Forelimb muscle (tissue), 1 donor: ENCODE measurements at places on chromosomes 5 and 9.
A peak's percentile ranks its signal among the peaks of the same experiment; 100 is the strongest.

DNA sequence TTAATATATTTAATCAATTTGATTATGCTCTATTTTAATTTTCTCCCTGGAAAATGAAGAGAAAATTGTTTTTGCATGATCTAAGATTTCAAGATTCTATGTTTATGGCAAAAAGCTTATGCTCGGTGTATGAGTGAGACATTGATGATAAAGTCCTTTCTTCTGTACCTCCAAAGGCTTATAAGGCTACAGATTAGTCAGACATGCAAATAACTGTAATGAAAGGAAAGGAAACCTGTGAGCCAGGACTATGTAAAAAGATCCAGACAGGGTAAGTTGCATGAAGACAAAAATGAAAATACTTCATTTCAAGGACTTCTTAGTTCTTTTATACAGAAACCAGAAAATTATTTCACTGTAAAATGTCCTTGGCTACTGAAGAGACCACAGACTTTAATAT, 52.2 kb upstream of the EDIL3 start:
- no peak for DNase-seq

DNA sequence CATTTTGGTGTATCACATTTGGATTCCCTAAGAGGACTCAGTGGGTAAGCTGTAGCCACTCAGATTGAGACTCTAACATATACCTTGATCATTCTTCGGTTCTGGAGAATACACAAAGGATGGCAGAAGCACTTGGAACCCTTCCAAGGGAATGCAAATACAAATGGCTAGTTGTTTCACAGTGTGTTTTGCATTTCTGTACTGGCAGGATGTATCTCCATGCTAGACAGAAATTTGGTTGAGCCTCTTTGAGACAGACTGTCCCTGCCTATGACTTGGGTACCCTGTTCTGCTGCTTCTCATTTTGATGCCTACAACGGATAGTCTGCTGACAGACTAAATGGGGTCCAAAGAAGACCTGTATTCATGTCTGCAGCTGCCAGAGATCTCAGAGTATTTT, 273.5 kb downstream of the TMEM38B start:
- DNase-seq: no peak

DNA sequence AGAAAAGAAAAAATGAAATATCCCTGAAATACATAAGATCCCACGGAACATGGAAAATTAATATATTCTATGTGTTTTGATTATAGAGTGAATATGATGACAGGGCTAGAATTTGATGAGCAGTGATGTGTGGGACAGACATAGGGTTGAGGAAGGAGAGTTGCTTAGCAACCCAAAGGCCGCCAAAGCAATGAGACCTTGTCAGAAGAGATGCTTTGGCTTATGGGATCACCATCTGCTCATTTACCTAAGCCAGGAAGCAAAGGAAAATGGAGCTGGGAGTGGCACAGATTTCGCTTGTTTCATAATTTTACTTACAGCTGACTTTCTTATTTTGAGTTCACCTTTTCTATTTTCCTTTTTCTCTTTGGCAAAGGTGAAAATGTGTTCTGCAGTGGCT, 20.9 kb upstream of the HAPLN1 start:
- no peak for DNase-seq

- DNase-seq: no peak
Observed at GRCh38 chr5:5304361-5305020, 118.0 kb upstream of the ICE1 start.

GRCh38 chr9:114250235-114250568, 72.7 kb upstream of the ORM1 start:
- DNase-seq: no peak

GRCh38 chr9:127862075-127863011, 7.9 kb upstream of the ENG start:
- DNase-seq: no peak

DNA sequence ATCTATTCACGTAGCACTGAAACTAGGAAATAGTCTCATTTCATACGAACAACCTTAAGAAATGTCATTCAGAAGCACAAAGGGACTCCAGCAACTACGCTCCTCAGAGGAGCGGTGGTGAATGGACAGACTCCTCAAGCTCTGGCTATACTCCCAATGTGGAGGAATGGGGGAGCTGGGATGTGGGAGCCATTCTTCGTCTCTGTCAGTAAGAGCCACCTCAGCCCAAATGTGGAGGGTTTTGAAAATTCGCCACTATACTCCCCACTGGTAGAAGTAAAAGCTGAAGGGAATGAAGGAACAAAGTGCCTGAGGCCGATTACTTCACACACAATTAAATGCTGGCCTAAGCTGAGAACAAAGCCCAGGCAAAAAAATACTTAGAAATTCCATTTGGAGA, 96.3 kb downstream of the ADAMTS12 start:
- no peak for DNase-seq

- DNase-seq: no peak
Observed at GRCh38 chr9:87883990-87884389, 1.3 kb downstream of the SPATA31E1 start.

DNA sequence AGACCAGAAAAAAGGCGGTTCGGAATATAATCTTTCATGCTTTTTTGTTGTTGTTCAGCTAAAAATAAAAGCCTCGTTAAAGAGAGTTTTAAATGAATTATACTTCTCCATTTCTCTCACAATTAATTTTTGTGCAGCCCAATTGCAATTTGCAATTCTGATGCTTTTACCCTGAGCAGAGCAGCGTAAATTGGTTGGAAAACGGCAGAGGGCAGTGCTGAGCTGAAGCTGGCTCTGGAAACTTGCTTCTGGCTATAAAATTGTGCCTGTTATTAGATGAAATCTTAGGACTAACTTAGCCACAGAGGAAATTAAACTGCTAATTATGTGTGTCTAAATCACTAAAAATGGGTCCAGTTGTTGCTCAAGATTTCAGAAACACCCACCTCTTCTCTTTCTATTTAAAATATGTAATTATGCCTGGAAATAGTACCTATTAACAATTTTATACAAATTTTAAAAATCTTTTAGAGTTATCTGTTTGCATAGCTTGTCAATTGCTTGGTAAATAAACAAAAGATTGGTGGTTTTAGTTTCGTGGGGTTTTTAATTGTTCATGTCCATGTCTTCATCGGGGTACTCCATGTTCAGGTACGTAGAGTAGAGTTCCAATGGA, 441.8 kb upstream of the TLE4 start:
- peak; percentile 38 for DNase-seq

DNA sequence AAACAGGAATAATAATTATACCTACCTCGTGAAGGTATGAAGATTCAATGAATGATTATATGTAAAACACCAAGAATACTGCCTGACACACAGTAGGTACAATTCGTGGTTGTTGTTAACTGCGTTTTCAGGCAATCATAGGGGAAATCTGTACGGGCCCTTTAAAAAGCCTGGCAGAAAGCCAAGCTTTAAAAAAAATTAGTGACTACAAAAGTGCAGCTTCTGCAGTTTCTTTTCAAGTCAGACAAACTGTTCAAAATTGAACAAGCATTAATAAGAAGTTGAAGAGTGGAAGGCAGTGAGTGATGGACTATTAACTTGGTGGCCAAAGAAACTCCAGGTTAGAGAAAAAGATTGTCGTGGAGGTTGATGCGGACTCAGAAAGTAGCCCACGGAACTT, 85.9 kb upstream of the TRIO start:
- no peak for DNase-seq

DNA sequence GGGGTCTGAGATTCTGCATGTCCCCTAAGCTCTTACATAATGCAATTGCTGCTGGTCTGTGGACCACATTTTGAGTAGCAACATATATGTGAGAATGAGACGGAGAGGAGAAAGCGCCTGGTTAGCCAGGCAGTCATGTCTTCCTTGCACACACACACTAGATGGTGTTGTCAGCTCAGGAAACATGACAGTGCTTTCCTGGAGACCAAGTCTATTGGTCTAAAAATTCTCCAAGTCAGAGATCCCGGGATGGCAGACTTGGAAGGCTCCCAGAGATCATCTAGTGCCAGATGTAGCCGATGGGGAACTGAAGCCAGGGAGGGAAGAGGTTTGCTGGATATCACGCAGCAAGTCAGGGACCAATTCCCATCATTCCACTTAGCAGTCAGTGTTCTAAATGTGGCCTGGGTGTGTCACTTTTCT, 53.4 kb downstream of the GALNT12 start:
- no peak for DNase-seq

DNA sequence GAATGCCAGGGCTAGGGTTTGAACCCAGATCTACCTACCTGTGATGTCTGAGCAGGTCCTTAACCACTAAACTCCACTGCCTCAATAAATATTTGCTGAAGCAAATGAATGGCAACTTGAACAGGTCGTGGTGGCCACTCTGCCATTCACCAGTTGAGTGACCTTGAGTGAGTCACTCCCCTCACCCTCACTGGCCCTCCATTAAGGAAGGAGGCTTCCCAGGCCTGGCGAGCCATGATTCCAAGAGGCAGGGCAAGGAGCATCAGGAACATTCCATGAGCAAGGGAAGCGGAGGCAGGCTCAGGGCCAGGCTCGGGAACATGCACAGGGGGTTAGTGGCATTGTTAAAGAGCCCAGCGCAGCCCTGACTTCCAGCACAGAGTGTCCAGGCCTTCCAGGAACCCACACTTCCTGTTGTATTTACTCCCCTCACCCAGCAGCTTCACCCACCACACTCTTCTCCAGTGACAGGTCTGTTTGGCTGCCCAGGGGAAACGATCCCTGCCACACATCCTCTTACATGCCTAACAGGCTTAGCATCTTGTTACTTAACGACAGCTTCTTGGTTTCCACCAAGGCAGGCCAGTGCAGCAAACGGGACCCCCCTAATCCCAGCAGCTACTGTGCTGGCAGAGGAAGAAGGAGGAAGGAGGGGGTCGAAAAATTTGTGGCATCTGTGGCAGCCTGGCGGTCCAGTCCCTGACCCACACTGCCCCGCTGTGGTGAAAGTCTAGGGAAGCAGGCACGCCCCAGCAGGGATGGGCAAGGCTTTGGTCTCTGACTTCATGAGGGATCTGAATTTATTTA, 43.7 kb upstream of the TTC1 start:
- no peak for DNase-seq

DNA sequence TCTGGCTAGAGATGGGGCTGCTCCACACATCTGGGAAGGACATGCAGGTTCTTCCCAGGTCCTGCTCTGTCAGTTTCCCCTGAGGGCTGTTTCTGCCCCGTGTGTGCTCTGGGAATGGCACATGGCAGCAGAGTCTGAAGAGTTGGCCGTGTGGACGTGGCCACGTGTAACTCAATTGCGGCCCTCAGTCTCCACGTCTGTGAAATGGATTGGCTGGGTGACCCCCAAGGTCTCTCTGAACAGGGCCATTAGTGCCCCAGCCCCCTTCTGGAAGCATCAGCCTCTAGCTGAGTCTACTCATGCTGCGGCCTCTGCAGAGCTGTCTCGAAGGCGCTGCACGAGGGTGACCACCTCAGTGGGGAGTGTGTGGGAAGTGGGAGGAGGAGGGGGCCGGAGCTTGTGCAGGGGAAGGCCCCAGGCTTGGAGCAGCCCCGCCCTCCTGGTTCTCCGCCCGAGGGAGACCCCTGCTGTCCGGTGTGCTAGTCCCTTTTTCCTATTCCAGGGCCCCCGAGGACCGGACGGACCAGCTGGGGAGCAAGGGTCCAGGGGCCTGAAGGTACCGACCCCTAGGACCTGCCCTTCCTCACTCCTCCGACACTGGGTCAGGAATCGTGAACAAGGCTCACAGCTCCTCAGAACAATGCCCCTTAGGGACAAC, 58.9 kb upstream of the ORM1 start:
- DNase-seq: no peak

GRCh38 chr5:135085133-135085935, 51.3 kb upstream of the PITX1 start:
- no peak for DNase-seq

DNA sequence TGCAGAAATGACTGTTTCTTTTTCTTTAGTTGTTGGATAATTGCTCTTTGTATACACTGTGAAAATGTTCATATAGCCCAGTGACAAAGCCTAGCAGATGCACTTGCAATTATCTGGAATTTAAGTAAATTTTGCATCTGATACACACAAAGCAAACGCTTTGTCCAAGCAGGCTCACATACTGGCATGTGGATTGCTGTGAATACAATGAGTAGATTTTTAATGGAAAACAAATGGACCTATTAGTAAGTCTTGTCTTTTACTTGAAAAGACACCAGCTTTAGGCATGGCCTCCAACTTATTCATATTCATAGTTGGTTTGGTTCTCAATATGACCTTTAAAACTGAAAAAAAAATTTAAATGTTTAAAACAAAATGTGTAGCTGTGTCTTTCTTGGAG, 1299.8 kb upstream of the WWC1 start:
- DNase-seq: no peak

DNA sequence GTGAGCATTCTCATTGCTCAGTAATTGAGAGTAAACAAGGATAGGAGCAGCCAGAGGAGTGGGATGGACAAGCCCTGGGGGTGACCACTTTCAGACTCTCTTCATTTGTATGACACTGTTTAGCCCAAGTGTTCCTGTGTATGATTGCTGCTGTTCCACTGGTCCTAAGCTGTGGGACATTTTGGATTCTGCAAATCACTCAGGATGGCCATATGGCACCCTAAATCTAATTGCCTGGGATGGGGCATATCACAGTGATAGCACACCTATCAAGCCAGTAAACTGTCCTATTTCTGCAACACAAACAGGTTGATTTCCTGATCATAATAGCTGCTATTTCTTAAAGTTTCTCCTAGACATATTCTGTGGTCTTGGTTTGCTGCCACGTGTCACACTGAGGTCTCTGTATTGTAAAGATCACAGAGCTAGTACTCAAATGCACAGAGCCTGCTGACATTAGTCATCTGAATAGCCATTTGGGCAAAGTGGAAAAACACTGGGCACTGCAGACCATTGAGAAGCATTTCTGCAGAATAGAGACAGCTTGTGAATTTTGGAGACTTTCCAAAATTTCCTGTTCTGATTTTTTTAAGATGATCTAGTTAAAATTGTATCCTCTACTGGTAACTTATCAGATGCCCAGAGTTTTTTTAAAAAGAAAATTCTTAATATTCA, 320.2 kb downstream of the RFX3 start:
- DNase-seq: no peak

- no peak for DNase-seq
Observed at GRCh38 chr5:141858079-141858765, 20.0 kb downstream of the PCDH1 start.

DNA sequence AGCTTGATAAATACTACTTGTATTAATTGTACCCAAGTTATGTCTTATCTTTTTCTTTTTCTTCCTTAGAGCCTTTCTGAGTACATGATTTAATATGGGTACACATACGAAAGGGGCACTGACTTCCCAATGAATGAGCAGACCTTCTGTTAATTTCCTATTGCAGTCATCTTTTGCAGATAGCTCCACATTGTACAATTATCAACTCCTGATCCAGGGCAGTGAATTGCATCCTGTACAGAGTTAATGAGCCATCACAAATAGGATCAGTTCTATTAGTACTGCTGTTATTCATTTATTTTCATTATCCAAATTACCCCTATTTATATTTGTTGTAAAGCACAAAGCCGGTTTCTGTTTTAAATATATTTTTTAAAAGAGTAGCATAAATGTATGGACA, 105.6 kb downstream of the ADAMTSL1 start:
- DNase-seq: no peak

- no peak for DNase-seq
Observed at GRCh38 chr9:95284162-95285080, 33.1 kb downstream of the FANCC start.

GRCh38 chr5:93589829-93590215, 6.8 kb downstream of the NR2F1 start:
- no peak for DNase-seq

- DNase-seq: no peak
Observed at GRCh38 chr5:71740015-71740753, 21.1 kb downstream of the CARTPT start.
